Aorta (tissue), 5 donors: ENCODE measurements at places on chromosomes 11 and 22. TPM values are rescaled to one million over a fixed set of nuclear protein-coding genes. Genes with fewer than 3 reads are reported as not detected.
A peak's percentile ranks its signal among the peaks of the same experiment; 100 is the strongest.

PLEKHB1 gene
- 3.5 TPM for total RNA-seq

THY1 gene
- total RNA-seq: 80.9 TPM

NPAS4 gene
- total RNA-seq: 0.54 TPM

MAPK11 gene
- total RNA-seq: 10.7 TPM

TM7SF2 gene
- 5.2 TPM for total RNA-seq

TRIM51 gene
- not detected for total RNA-seq

ANGPTL5 gene
- total RNA-seq: 3.3 TPM

ANKRD42 gene
- total RNA-seq: 12.9 TPM

GRCh38 chr22:48576333-48577013 is 1251.2 kb downstream of the BRD1 start:
- DNase-seq: peak; percentile 44

DNA sequence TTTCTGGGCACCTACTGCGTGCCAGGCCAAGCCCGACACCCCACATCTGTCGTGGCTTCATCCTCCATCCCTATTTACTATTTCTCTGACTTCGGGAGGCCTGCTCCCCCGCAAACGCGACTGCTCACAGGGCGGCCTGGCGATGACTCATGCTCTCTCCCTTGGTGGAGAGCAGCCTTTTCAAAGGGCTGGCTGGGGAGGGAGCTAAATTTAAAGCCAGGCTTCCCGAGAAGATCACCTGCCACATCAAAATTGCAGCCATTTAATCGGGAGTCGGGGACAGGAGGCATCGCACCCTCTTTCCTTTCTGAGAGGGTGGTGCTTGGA is 24.9 kb upstream of the SHISAL1 start:
- DNase-seq: peak; percentile 84

DNA sequence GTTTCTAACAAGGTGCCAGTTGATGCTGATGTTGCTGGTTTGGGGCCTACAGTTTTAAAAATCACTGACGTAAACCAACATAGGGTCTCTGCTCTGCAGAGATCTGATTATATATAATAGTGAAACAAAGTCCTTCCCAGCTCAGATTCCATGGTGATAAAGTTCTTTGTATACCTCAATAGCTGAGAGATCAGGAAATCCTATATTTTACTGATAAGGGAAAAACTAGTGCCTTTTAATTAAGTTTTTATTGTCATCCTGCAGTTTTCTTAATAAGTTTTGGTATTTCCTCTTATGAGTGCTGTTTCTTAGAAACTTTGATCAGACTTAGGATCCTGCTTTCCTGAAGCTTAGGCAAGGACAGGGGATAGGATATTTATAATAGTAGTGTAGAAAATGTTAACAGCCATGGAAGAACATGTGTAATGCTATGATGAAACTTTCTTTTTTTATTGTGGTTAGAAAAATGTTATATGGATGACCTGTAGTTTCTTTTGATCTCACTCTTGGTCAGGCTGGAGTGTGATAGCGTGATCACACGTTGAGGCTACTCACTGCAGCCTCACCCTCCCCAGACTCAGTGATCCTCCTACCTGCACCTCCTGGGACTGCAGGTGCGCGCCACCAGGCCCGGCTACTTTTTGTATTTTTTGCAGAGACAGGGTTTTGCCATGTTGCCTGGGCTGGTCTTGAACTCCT is 14.1 kb downstream of the CAPRIN1 start:
- no peak for DNase-seq

GRCh38 chr22:26669060-26669481 is 11.7 kb downstream of the MIAT start:
- DNase-seq: no peak

GRCh38 chr11:69498614-69499175 is 17.2 kb downstream of the LINC01488 start:
- DNase-seq: peak; percentile 35

- DNase-seq: no peak
Measured at GRCh38 chr11:68199295-68199987, 13.7 kb downstream of the KMT5B start.

DNA sequence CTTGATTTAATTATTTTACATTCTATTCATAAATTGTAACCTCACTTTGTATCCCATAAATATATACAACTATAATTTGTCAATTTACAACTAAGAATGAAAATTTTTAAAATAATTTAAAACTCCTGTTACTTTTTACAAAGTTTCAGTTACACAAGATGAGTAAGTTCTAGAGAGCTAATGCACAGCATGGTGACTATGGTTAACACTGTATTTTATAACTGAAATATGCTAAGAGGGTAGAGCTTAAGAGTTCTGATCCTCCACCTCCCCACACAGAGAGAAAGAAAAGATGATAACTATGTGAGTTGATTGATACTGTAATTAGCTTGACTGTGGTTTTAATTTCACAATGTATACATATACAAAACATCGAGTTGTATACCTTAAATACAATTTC is 412.5 kb upstream of the DDI1 start:
- DNase-seq: no peak

GRCh38 chr11:18364495-18365073 is 29.8 kb upstream of the LDHA start:
- no peak for DNase-seq

GRCh38 chr11:118633319-118633690 is 25.9 kb downstream of the PHLDB1 start:
- DNase-seq: no peak

DNA sequence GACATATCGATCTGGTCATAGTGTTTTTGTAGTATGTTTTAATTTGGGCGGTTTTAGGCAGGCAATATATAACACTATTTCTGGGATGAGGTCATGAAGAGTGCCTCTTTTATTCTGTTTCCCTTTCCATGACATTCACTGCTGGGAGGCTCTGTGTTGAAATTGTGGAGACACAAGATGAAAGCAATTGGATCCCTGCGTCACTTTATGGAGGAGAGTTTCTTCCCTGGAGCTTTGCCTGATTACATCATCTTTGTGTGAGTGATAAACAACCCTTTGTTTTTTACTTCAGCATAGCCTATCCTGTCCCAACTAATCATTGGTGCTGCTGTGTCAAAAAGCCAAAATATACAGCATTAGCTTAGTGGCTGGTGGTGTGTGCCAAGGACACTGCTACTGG is 48.6 kb downstream of the PARVG start:
- DNase-seq: no peak

- DNase-seq: no peak
Measured at GRCh38 chr22:48570912-48571311, 1256.8 kb downstream of the BRD1 start.

GRCh38 chr11:65150509-65151299 is 16.4 kb upstream of the SYVN1 start:
- peak; percentile 93 for DNase-seq

DNA sequence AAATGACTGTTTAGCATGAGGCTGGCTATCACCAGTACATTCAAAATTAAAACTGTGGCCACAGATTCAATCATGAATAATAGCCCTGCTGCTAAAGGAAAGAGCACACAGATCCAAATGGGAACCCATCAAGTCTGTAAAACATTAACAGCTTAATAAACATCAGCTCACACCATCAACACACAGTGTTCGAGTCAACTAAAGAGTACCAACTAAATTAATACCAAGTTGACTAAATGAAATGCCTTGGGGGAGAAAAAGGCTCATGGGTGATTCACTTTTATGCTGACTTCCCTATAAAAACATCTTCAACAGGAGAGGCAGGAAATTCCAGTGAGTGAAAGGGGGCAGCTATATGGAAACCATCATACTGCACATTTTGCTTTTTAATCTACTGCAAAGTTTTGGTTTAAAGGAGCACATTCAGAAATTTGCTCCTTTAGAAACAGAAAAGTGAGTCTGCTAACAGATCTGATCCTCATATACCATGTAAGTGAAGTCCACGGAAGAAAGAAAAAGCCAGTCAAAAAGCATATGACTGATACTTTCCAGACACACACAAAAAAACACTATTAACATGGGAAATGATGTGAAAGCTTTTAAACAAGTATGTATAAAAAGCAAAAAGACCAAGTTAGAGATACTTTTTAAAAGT is 16.3 kb downstream of the LGR4 start:
- no peak for DNase-seq

- DNase-seq: no peak
Measured at GRCh38 chr11:126281245-126281644, 1.6 kb upstream of the TIRAP start.

DNA sequence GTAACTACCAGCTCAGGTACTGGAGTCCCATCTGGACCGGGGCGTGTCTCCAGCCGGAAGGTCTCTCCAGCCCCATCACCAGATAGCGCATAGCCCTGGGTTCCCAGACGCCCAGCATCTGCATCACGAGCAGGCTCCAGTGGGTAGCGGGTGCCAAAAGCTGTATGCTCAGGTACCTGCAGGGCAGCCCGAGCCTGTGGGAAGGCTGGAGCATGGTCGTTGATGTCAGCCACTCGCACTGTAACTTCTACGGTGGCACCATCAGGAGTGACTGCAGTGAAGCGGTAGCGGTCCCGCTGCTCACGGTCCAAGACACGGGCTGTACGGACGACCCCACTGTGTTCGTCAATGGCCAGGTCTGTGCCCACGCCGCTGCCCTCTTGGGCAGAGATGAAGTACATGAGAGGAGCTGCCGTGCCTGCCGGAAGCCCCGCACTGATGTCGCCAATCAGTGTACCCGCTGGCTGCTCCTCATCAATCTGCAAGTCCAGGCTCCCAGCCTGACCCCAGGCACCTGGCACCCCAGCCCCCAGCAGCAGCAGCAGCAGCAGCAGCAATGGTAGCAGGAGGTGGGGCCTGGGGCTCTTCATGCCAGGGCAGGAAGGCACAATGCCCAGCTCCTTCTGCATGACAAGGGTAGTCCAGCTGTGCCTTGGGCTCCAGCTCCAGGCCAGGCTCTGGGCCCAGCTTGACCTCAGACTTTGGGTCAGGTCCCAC is 14.5 kb downstream of the DCHS1 start:
- DNase-seq: no peak

GRCh38 chr11:1083621-1084551 is 9.2 kb downstream of the MUC2 start:
- peak; percentile 44 for DNase-seq

DNA sequence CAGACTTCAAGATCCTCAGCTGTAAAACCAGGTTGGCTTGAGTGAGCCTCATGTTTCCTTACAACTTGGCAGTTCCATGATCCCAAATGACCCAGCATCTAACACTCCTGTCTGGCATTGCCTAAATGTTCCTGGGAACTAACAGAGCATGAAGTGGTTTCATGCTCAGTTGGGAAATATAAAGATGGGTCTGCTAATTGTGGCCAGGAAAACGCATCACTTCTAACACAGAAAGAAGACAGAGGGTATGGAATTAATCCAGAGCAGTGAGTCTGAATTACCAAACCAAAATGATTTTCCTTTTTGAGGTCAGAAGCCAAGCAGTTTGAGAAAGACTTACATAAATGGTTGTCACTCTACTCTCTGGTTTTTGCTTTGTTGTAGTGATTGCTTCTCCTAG is 60.5 kb upstream of the MMP13 start:
- no peak for DNase-seq

GRCh38 chr11:100445231-100445735 is 241.8 kb upstream of the ARHGAP42 start:
- no peak for DNase-seq

- no peak for DNase-seq
Measured at GRCh38 chr22:26174280-26174679, 5.0 kb downstream of the SEZ6L start.

DNA sequence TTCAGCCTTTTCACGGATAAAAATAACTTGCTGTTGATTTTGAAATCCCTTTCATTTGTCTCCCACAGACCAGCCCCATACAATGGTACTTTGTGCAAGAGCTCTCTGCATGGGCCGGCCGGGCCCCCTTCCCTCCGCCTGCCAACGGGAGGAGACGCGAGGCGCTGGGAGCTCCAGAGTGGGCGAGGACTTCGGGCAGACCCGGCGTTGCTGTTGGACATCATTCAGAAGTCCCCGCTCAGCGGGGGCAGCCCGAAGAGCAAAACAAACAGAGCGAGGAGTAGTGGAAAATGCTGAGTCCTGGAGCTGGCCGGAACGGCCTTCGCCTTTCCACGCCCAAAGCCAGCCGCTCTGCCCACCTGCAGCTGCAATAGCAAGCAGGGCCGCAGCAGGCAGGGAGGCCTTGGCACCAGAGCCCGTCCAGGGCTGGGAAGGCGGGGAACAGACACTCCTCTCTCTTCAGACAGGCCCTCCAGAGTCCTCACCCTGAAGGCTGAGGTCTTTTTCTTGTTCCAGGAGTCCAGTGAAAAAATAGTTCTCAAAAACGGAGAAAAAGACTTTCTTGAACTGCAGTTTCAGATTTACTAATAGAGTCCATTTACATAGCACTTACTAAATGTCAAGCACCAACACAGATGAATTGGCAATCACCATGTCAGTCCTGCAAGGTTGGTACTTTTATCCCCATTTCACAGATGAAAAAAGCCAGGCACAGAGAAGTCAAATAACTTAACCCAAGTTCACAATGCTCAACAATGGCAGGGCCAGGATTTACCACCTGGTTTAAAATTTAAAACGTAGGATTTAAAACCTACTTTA is 135.5 kb downstream of the ETS1 start:
- DNase-seq: peak; percentile 89

GRCh38 chr11:2951231-2952110 is 22.3 kb upstream of the PHLDA2 start:
- no peak for DNase-seq

- no peak for DNase-seq
Measured at GRCh38 chr11:30488304-30488998, 97.7 kb downstream of the MPPED2 start.

DNA sequence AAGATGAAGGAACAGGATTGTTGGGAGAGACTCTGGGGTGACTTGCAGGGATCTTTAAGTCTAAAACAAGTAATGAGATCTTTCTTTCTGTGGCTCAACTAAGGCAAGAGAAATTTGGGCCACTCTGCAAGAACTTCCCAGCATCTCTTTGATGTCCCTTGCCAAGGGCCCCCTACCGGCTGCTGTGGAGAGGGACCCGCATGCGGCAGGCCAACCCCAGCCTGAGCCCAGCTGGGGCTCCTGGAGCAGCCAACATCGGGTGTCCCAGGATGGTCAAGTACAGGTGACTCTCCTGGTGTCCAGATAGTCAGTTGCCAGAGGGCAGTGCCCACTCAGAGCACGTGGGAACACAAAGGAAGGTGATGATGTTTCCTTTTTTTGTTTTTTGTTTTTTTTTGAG is 363.2 kb downstream of the TBC1D22A start:
- peak; percentile 25 for DNase-seq

DNA sequence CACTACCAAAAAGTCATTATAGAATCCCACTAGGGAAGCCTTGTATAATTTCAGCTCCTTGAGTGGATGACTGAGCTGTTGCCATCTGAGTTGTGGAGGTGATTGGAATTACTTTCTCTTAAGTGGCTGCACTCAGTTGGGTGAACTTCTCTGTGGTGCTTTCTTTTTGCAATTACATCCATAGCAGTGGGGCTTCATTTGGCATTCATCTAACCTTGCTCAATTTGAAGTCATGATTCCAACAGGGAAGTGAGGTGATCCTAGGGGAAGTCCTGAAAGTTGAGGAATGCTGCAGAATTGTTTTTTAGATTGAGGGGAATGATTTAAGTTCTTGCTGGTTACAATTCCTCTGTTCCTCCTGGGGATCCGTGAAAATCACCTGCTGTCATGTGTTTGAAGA is 39.6 kb downstream of the ARHGAP42 start:
- DNase-seq: no peak

- DNase-seq: peak; percentile 57
Measured at GRCh38 chr11:72075109-72075508, 5.2 kb downstream of the NUMA1 start.
